SHP77 treated with DMSO at 0.1 percent for 48 hours (cell line): ENCODE measurements at places on chromosomes 5 and 9.
A peak's percentile ranks its signal among the peaks of the same experiment; 100 is the strongest.

GRCh38 chr5:34717426-34718327 lies 61.5 kb downstream of the RAI14 start:
- no peak for DNase-seq

GRCh38 chr5:98599016-98599415 lies 174.4 kb upstream of the RGMB start:
- no peak for DNase-seq

DNA sequence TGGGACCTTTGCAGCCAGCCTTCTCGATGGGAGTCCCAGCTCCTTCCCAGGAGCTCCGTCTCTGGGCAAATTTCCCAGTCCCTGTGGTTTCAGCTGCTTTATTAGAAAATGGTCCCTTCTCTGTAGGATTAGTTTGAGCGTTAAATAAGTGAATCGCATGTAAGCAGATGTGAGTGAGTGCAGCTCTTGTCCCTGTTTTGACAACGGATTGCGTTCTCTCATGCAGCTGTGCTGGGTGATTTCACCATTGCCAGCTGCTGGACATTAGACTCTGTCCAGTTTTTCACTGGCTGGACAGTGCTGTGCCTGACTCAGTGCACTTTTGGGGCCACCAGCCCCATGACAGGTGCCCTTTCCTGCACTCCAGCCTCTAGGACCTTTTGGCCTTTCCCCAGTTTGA lies 11.6 kb upstream of the CEL start:
- DNase-seq, result peak; percentile 27

- no peak for DNase-seq
Observed at GRCh38 chr9:110546411-110546871, 33.1 kb downstream of the SVEP1 start.

GRCh38 chr5:38780945-38781344 lies 64.9 kb upstream of the OSMR start:
- peak; percentile 24 for DNase-seq

DNA sequence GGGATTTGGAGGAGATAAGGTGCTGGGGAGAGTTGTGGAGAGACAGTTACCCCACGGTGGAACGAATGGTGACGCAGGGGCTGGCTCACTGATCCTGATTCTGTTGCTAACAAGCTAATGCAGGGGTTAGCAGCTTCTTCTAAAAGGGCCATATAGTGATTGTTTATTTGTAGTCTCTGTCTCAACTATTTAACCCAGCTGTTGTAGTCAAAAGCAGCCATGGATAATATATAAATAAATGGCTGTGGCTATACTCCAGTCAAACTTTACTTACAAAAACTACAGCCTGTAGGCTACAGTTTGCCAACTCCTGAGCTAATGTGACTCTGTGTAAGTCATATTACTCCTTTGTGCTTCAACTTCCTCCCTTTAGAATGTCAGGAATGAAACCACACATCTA lies 21.8 kb downstream of the STOM start:
- no peak for DNase-seq

- no peak for DNase-seq
Observed at GRCh38 chr9:69861011-69861410, 40.4 kb downstream of the CFAP95 start.

GRCh38 chr5:108276187-108277050 lies 105.5 kb downstream of the FBXL17 start:
- no peak for DNase-seq
